Kidney epithelial cell (primary cell): ENCODE measurements at places on chromosomes 5 and 9.
A peak's percentile ranks its signal among the peaks of the same experiment; 100 is the strongest.

- DNase-seq = peak; percentile 38
Measured at GRCh38 chr5:57779383-57780223, 297.0 kb upstream of the ACTBL2 start.

DNA sequence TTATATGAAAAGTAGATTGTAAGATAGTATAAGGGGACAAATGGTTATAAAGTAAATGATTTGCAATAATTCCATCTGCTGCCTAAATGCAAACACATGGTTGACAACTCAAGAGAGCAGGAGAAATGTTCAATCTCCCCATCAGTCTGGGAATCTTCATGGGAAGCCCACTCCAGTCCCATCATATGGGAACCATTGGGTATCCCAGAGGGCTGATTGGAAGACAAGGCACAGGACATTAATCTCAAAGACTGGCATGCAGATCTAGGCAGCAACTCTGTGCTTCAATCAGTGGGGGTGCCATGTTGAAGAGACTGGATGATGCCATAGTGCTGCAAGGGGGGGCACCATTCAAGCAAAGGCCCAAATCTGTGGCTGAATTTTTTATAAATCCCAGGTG, 193.1 kb upstream of the PDE4D start:
- DNase-seq = no peak

DNA sequence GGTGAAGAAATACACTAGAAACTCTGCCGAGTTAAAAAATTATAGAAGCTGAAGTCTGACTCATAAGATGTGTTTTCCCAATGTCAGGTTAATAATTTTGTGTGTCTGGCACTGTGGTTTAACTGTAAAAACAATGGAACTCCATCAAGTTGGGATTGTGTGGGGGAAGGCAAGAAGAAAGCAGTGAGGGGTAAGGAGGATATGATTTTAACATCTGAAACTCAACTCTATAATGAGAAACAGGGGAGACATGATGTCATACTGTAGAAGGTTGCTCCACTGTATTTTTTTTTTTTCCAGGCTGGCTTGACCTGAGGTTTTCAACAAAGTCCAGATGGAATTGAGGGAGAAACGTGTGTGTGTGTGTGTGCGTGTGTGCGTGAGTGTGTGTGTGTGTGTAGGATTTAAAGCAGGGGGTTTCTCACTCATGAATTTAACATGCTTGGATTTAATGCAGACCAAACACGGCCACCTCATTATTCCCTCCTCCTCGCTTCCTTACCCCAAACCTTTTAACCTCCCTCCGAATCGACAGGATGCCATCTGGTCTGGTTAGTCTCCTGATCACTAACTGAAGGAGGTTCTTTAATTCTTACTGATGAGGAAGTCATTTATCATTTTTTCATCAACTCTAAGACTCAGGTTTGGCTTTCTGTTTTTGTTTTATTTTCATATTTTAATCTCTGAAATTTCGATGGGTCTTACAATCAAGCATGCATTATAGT, 140.2 kb upstream of the LPAR1 start:
- peak; percentile 95 for DNase-seq

GRCh38 chr9:109017061-109017460, 3.8 kb upstream of the CTNNAL1 start:
- no peak for DNase-seq

DNA sequence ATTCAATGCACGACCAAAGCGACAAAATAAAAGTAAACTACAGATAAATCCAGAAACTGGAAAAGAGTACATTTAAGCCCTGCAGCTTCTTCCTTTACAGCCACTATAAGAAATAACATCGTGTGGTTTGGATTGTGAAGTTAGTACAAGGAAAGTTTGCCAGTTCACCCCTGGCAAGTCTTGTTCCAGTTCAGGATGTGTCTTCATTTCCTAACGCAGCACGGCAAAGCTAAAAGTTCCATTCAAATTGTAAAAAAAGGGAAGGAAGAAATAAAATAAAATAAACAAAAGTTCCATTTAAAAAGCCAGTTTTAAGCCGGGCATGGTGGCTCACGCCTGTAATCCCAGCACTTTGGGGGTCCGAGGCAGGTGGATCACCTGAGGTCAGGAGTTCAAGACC, 83.3 kb upstream of the RETREG1 start:
- no peak for DNase-seq

GRCh38 chr5:42655982-42656650, 100.5 kb upstream of the CCDC152 start:
- no peak for DNase-seq

GRCh38 chr5:136332223-136333015, 32.9 kb downstream of the TRPC7 start:
- DNase-seq = no peak

DNA sequence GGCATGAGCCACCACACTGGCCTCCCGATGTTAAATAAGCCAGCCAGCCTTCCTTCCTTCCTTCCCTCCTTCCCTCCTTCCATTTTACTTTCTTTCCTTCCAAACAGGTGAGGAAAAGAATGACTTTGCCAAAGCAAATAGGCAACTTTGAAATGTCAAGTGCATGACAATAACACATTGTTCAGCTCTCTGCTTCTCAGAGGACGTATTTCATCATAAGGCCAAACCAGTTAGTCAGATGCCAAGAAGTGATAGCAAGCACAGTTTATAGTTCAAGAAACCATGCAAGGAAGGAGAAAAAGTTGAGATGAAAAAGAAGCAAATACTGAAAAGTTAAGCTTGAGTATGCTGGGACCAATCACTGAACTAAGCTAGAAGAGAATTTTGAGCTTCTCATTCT, 29.5 kb downstream of the POU4F3 start:
- no peak for DNase-seq

DNA sequence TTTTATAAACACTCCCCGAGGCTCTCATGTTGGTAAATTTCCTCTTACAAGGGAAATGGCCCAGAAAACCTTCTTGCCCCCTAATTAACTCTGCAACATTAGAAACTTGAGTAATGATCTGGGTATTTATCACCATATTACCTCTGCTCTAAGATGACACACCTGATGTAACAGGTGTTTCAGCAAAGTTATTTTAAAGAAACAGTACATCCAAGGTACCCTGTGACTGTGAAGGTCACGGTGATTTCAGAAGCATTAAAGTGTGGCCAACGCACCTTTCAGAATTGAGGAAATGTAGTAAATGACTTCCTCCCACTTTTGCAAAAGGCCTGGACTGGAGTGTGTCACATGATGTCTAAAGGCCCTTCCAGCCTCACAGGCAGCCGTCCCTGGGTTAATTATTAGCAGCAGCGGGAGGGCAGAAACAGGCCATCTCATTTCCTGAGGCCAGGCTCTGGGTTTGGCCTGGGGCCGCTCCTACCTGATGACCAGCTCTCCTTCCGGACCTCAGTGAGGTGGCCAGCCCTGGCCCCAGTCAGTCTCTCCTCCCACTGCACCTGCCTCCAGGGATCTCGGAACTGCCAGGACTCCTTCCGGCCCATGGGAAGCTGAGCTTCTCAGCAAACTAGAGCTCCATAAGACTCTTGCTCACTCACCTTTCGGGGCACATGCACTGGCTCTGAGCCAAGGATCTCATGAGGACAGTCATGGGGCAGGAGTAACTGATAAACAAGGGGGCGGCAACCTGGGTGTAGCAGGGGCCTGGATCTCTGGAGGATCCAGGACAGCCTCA, 20.7 kb downstream of the PTPN3 start:
- peak; percentile 93 for DNase-seq

DNA sequence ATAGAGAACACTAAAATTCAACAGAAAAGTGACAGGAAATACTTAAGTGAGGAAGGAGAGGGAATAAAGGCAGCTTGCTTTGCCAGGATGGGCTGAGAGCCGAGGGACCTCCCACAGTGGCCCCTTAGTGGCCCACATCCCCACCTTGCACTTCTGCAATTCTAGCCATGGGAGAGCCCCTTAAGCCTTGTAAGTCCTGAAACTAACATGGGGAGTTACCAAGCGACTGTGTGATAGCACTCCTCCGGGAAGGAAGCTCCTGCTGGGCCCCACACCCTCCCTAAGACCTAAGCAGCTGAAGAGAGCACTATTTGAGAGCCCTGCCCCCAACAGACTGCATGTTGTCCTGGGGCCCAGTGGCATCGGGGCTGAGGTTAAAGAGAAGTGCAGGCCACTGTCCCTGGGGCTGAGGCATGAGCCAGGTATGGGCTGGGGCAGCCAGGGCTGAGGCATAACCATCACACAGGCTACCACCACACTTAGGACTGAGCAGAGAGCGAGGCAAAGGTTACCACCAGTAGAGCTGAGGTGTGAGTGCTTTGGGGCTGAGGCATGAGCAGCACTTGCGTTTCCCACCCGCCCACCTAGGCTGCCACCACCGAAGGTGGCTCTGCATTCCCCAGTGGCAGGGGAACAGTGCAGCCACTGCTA, 301.8 kb upstream of the TRPC7 start:
- DNase-seq = no peak

GRCh38 chr9:104750185-104750767, 2.8 kb downstream of the NIPSNAP3A start:
- DNase-seq = no peak

DNA sequence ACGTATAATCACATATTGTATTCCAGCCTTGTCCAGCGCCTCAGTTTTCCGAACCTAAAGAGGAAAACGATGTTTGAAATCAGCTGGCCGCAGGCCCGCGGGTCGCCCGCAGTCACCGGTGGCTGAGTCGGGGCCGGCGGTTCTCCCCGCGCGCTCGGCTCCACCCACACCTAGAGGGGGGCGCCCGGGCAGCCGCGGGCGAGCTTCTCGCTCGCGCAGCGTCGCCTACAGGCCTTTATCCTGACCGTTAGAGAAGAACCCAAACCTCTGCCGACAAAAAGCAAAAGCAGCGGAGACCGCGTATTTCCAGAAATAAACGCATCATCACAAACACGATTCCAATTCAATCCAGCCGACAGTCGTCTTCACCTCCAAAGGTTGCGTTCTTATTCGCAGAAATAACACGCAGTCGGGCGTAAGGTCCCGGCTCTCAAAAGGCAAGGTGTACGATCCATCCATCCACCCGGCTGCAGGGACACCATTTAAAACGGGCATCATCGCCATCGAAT, 725 bp upstream of the NIPBL start:
- DNase-seq = no peak

DNA sequence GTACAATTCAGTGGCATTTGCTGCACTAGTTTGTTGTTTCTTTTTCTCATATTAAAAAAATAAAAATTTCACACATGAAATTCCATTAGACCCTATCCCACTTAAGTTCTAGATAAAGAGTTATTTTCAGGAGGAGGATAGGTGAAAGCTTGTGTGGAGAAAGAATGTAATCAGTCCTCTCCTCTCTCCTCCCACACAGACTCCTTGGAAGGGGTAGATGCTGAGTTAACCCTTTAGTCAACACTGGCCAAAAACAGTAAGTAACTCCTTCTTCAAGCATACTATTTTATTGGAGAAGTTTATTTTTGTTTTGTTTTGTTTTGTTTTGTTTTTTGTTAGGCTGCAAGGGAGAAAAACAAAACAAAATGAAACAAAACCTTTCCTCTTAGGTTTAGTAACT, 30.6 kb upstream of the LMNB1 start:
- DNase-seq = no peak

DNA sequence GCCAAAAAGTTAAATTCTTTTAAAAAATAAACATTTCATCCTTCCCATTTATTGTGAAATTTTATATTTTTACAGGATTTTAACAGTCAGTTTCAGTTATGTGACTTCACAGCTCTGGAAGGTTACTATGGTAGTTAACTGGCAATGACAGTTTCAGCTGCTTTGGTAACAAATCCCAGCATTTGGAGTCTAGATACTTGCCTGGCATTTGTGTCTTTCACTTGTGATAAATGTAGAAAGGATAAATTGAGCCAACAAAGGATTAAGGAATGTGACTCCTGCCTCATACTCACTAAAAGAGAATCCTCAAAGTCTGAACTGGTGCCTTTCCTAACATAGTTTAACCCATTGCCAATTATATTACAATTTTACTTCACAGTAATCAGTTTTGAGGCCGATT, 315.5 kb downstream of the FER start:
- no peak for DNase-seq

DNA sequence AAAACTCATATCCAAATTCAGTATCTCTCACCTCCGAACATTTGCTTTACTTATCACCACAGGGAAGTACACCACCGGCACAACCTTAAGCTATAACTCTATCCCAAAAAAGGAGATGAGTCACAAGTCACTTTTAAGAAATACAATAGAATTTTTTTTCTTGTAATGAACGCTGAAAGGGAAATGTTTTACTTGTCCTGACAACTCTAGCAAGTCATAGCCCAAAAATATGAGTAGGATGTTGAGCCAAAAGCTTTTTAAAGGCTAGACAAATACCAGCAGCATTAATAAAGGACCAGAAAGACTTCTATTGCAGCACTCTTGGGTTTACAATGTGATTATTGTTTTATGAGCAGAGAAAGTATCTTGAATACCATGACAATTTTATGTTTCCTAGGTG, 147.3 kb upstream of the FST start:
- no peak for DNase-seq

- DNase-seq = no peak
Measured at GRCh38 chr5:16754601-16755000, 137.8 kb upstream of the RETREG1 start.

DNA sequence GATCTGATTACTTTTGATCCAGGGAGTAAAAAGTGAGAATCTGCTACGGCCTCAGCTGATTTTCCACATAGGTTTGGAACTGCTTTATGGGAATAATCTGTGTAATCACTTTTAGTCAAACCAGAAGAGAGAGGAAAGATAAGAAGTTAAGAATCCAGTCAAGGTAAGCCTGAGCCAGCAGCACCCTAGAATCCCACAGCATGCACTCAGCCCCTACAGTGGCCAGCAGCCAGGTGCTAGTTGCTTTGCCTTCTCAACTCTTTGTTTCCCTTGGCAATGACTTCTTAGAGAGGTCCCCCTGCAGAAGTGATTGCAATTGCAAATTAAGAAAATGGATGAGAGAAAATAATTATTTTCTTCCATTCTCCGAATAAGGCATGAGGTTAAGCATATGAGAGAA, 59.7 kb upstream of the TMED7 start:
- DNase-seq = no peak

GRCh38 chr9:87771316-87772006, 45.5 kb downstream of the CTSL start:
- no peak for DNase-seq
